ENCODE measurements at places on chromosomes 2 and 18.

DNA sequence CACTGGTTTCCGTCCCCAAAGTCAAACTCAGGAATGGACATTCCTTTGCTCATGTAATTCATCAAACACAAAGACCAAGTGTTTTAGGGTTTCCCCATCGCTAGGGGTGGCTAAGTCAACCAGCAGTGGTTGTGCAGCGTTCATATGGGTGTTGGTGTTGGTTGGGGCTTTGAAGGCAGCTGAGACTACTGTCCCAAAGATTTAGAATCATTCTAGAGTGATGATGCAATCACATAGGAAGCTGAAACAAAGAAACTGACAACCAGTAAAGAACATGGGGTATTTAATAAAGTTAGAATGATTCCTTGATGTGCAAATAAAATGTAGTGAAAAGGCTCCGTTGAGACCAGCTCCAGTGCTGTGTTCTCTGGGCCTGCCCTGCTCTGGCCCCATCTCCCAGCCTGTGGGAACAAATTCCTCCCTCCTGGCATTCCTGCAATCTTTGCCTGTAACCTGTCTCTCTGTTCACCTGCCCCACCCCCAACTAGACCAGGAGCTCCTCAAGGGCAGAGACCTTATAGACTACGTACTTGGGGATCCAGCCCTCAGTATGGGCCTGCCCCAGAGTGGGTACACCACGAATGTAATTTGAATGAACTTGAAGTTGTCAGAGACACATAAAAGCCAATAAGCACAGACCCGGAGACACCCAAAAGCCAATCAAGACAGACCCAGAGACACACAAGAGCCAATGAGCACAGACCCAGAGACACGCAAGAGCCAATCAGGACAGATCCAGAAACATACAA lies 191.7 kb upstream of the TWIST2 start:
- DNase-seq = no peak
- no peaks in the 10 kb centered on the region for H3K27me3 ChIP-seq
- no peak overlapping the region for H3K27ac ChIP-seq
- H3K36me3 ChIP-seq = no peaks in the 10 kb centered on the region
- no peak overlapping the region for H3K4me3 ChIP-seq

- no peak overlapping the region for H3K27ac ChIP-seq
- DNase-seq = peak; percentile 22
- H3K4me1 ChIP-seq = no peaks in the 10 kb centered on the region
- no peak overlapping the region for H3K4me3 ChIP-seq
- H3K36me3 ChIP-seq = no peaks in the 10 kb centered on the region
Measured at GRCh38 chr2:186503827-186504606, 18.0 kb downstream of the ZC3H15 start.

DNA sequence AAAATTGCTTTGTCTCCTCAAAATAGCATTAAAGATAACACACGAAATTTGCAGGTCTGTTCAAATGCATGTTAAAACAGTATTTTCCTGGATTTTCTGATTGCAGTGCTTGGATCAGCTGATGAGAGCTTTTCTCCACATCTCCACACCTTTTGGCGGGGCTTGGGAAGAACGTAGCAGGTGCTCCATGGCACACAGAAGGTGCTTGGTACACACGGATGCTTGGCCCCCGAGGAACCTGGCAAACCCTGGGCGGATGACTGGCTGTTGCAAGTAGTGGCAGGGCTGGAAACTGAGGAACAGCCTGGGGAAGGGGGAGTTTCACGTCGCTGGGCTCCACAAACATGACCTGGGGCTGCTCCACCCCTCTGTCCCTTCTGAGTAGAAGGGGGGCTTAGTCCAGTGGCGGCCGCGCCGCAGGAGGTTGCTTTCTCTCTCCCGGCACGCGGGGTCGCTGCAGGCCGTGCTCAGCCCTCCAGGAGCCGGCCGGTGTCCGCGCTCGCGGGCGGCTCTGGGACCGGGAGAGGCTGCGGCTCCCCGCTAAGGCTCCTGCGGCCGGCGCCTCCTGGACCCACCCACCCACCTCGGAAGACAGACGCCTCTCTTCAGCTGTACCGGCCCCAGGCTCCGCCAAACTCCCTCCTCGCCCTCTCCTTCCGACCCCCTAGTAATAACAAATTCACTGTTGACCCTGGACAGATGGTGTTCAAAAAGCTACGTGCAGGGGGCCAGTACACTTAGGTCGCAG lies 69.3 kb downstream of the MARCO start:
- no peak overlapping the region for H3K4me3 ChIP-seq
- no peak overlapping the region for H3K27ac ChIP-seq
- peak; percentile 86 for DNase-seq
- H3K36me3 ChIP-seq = no peaks in the 10 kb centered on the region

DNA sequence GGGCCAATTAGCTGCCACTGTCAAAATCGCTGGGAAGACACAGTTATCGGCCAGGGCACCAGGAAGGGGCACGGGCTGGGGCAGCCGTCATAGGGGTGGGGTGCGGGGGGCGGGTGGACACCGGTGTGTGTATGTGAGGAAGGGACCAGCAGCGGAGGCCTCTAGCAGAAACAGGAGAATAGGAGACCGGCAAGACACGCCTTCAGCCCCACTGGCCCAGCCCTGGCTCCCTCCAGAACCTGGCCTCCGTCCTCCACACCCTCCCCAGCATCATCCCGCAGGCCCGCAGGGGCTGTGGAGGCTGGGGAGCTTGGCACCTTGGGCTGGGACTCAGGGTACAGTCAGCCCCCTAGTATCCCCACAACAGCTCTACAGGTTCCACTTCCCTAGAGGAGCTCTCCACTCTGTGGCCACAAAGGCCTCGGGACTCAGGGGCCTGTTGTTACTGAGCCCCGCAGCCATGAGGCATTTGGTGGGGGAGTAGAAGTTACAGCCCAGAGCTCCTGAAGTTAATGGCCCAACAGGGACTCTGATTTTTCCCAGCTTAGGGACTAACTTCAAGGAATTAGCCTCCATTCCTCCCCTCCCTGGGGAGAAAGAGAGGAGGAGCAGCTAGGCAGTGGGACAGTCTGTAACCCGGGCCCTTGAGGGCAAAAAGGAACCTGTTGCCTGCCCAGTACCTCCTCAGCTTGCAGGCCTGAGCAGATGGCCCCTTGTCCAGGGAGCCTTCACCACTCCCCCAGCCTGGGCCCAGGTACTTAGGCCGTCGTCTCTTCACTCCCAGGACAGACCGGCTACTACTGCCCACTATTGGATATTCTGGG lies 19.9 kb downstream of the SH2D6 start:
- H3K27ac ChIP-seq = peak overlapping the region; percentile 99
- peaks cover 29% of the 10 kb centered on the region for H3K4me1 ChIP-seq
- no peaks in the 10 kb centered on the region for H3K36me3 ChIP-seq
- no peak for DNase-seq

- H3K27me3 ChIP-seq = no peaks in the 10 kb centered on the region
- peak overlapping the region; percentile 0 for H3K27ac ChIP-seq
- no peak for DNase-seq
- H3K4me3 ChIP-seq = no peak overlapping the region
Measured at GRCh38 chr2:159399716-159400415, 113.4 kb upstream of the WDSUB1 start.

- H3K36me3 ChIP-seq = no peaks in the 10 kb centered on the region
- no peaks in the 10 kb centered on the region for H3K4me1 ChIP-seq
- H3K27ac ChIP-seq = no peak overlapping the region
- no peak for DNase-seq
Measured at GRCh38 chr2:134288814-134289213, 34.9 kb downstream of the MGAT5 start.

All from hepatocyte (in vitro differentiated cells).